Kidney (tissue), 22 donors: ENCODE measurements at places on chromosomes 7 and 10. TPM values are rescaled to one million over a fixed set of nuclear protein-coding genes. Genes with fewer than 3 reads are reported as not detected.

EBLN1 gene
- not detected for polyA plus RNA-seq

GRCh38 chr7:114916261-114916892 is 5.5 kb upstream of the MDFIC start:
- no peak for DNase-seq

- no peak for DNase-seq
These were observed 28.4 kb downstream of the MBL2 start for GRCh38 chr10:52744057-52744805.

DNA sequence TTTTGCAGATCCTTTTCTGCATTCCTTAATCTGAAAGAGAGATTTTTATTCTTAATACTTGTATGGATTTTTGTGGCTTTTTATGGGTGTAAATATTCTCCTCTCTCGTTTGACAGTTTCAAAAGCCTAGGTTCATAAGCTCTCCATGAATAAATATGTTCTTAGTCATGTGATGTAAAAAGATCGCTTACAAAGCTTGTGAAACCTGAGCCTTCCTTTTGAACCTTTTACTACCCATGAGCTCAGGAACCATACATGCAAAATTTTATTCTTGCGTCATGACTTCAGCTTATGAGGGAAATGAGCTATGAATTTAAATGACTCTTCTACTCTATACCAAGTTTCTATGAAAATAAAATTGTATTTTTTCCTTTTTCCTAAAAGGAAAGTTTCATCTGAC is 98.7 kb downstream of the POLL start:
- DNase-seq = no peak

- no peak for DNase-seq
These were observed 153.7 kb downstream of the CACNA2D1 start for GRCh38 chr7:82289889-82290288.

NUTM2E gene
- 0.22 TPM for polyA plus RNA-seq
